Activated CD8-positive, alpha-beta T cell treated with anti-CD3 and anti-CD28 coated beads for 36 hours (primary cell): ENCODE measurements at places on chromosomes 3 and 15. TPM values are rescaled to one million over a fixed set of nuclear protein-coding genes. Genes with fewer than 3 reads are reported as not detected.

DNA sequence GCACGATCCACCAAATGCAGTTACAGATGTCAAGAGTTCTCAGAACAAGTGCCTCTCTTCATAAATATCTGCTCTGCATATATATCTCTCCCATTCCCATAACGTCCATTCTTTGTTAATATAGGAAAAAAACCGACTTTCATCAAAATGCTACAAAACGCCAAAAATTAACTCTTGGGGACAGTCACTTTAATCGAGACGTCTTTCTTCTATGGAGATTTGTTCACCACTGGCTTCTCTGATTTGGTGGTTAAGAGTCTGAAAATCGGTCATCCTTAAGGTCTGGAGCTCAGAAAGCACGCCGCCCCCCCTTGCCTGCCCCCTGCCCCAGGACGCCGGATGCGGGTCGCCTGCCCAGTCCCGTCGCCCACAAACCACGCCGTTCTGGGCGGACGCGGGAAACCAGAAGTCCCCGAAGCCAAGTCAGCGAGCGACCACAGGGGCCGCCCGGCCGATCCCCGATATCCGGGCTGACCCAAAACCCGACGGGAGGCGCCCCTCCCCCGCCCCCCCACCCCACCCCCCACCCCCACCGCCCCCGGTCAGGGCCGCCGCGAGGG lies 252.7 kb downstream of the TJP1 start:
- no peak for DNase-seq

DNA sequence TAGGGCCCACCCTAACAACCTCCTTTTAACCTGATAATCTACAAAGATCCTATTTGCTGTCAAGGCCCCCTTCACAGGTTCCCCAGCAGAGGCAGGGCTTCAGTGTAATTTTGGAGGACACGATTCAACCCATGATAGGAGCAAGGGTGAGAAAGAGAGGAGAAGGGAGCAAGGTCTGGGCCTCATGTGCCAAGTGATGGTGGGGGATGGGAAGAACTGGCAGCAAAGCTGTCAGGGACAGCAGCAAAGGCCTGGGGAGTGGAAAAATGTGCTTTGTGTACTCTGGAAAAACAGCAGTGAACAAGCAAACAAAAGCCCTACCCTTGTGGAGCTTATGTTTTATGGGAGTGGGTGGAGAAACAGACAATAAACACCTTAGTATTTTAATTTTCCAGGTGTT lies 2.7 kb upstream of the GALNT15 start:
- DNase-seq: no peak

DNA sequence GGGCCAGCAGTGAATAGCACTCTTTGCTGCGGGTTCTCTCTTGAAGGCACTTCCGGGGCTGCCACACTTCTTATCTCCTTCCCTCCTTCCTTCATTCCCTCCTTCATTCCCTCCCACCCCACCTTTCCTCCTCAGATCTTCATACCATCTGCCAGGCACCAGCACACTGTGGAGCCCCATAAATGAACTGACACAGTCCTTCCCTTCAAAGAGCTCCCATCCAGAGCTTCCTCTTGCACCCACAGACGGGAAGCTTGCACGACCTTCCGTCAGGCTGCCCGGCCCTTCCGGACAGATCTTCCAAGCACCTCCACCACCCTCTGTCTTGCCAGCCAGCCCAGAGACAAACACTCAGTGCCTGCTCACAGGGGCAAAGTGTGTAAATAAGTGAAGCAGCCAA lies 65.4 kb upstream of the HERC1 start:
- DNase-seq: no peak

GRCh38 chr15:78921517-78921916 lies 23.3 kb downstream of the CTSH start:
- no peak for DNase-seq

The NR1I2 gene
- total RNA-seq: 0.70 TPM

The SPINK8 gene
- total RNA-seq: not detected

The ZNF80 gene
- 2.3 TPM for total RNA-seq
